Amygdala (tissue), 56 donors: ENCODE measurements at places on chromosomes 6 and 20.

- no peak for DNase-seq
Observed at GRCh38 chr20:19137641-19138040, 74.8 kb upstream of the SLC24A3 start.

DNA sequence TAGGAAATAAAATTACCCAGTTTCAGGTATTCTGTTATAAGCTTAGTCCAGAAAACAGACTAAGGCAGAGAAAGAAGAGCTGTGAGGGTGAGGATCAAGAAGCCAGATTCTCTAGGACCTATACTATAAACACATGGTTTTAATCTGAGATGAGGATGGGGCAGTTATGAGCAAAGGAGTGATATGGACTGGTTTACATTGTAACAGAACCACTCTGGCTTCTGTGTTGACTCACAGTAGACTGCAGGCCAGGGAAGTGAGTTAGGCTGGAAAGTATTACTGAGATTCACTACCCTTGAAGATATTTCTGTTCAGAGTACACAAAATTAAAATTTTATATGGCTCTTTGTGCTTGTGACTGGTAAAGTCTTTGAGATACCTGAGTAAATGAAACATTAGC is 3.2 kb upstream of the RWDD1 start:
- DNase-seq: no peak

DNA sequence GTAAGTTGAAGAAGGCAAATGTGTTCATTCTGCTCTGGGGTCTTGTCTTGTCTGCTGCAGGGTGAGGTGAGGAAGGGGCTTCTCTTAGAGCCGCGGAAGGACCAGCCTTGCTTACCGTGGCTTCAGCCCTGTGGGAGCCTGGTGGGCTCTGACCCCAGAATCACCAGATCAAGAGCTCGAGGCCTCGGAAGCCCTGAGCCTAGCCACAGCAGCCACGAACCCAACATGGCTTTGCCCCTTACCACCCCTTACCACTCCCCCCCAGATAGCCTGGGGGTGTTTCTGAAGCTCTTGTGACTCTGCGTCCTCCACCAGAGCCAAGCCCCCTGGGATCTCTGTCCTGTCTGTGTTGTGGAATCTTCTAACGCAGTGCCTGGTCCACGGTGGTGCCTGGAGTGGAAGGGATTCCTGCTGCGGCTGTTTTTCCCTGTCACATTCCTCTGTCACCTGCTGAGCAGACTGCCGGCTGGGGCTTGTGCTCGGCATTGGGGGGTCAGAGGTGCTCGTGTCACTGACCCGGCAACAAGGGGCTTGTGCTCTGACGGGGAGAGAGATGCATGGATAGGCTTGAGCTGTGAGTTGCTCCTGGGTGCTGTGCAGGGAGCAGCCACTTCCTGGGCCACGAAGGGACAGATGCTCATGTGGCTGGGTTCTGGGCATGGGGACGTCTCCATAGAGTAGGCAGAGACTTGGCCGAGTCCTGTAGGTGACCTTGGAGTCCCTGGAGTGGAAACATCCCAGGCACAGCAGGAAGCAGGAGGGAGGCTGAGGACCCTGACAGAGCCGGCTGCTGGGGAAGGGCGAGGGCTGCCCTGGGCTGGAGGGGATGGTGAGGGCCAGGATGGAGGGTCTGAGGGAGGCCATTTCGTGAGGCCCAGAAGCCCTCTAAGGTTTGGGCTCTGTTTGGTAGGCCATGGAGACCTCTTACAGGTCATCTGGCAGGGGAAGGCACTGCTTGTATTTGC is 316.0 kb downstream of the QKI start:
- DNase-seq: no peak

DNA sequence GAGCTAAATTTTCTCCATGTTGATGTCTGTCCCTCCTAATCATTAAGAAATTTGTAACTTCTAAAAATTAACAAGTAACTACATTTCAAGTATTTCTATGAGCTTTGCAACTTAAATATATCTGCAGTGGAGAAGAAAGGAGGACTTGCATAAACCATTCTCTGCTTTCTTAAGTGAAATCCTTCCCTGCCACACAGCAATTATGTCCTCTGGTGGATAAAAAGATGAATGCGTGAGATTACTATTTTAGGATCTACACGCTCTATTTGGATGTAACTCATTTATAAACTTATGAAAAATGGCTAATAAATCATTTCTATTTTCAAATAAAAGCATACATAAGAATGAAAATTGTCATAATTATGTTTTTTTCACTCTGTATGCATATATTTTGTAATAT is 338.0 kb upstream of the PTCHD4 start:
- DNase-seq: no peak

GRCh38 chr6:128350416-128351254 is 169.8 kb downstream of the PTPRK start:
- DNase-seq: no peak

GRCh38 chr6:106631346-106631745 is 2.0 kb downstream of the QRSL1 start:
- no peak for DNase-seq

DNA sequence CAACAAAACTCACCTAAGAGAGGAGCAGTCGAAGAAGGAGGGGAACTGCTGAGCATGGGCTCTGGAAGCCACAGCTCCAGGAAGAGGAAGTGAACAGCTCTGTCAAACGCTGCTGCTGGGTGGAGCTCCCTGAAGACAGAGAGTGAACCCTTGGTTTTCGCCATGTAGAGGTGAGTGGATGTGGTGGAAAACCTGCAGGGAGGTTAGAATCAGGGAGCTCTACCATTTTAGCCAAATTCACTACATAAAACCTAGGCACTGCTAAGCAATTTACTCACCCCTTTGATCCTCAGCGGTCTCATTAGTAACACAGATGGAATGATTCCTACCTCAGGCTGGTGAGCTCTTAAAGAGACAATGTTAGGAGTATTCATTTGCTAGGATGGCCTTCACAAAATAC is 19.4 kb upstream of the TFAP2A start:
- DNase-seq: no peak

GRCh38 chr6:13006578-13007300 is 290.2 kb downstream of the PHACTR1 start:
- no peak for DNase-seq

- DNase-seq: no peak
Observed at GRCh38 chr6:169833258-169833794, 81.9 kb downstream of the ERMARD start.

DNA sequence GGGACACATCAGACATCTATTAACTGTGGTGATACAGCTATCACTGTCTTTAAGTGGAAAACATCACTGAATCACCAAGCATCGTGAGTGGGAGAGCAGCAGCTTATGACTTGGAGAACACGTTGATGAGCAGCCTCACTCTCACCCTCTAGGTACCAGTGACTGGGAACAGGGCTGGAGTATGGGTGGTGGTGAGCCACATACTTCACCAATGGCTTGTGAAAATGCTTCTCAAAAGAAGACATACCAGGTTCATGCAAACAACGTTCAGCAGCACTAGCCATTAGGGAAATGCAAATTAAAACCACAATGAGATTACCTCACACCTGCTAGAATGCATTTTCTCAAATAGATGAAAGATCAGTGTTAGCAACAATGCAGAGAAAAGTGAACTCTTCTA is 25.3 kb downstream of the SNX5 start:
- no peak for DNase-seq

- DNase-seq: no peak
Observed at GRCh38 chr6:1449896-1450295, 60.5 kb downstream of the FOXF2 start.

GRCh38 chr6:53643481-53643965 is 22.0 kb downstream of the KLHL31 start:
- DNase-seq: no peak

DNA sequence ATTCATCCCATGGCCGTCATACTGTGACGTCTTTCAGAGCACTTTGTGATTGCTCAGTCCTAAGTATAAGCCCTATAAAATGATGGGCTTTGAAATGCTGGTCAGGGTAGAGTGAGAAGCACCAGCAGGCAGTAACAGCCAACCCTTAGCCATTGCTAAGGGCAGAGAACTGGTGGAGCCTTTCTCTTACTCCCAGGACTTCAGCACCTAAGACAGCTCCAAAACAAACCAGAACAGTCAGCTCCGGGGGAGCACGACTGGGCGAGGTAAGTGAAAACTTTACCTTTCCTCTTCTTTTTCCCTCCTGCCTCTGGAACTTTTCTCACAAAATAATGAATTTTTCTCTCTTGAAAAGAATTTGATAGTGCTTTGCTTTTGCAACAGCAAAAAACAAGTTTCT is at the start of gene VIP:
Gene VIP, plus strand, starts transcription at position 104 of the 400 bp plus-strand sequence. CDS start 1,381 bp downstream, outside the sequence.
- no peak for DNase-seq

DNA sequence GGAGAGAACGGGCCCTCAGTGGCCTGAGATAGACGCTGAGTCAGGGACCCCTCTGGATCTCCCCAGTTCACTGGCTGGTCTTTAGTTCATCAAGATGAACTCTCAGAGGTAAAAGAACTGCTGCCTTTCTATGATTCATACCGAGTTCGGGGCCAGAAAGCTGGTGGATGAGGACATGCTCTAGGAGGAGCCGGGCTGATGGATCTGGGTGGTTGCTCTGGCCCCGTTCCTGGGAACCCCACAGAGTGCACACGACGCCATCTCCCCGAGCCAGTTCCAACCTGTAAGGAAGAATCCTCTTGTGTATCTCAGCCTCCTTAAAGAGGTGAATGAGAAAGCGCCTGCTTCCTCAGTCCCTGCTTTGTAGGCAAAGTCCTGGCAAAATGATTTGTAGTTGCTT is 142.6 kb upstream of the PDE10A start:
- DNase-seq: no peak
